ENCODE measurements at places on chromosomes 12 and 14.
A peak's percentile ranks its signal among the peaks of the same experiment; 100 is the strongest.

GRCh38 chr14:23321572-23322547 is 603 bp downstream of the PABPN1 start:
- peak; percentile 76 for DNase-seq

GRCh38 chr12:28830491-28830890 is 318.6 kb upstream of the FAR2 start:
- no peak for DNase-seq

DNA sequence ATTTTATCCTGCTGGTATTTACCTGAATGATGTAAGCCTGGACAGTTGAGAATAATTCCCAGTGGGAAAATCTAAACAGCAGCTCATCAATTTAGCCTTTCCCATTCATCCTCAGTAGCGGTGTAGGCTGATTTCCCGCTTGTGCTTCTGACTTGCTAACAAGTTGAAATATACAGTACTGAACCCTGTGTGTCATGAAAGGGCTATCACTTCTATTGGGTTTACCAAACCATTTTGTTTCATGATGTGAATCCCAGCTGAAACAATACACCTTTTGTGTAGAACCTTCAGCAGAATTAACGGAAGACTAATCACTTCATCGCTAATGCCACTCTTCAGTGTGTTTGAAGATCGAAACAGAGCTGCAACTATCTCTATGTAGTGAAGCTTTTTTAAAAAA is 88.4 kb downstream of the POLR3B start:
- DNase-seq, result no peak

GRCh38 chr12:117497407-117497806 is 136.0 kb upstream of the NOS1 start:
- DNase-seq, result no peak

DNA sequence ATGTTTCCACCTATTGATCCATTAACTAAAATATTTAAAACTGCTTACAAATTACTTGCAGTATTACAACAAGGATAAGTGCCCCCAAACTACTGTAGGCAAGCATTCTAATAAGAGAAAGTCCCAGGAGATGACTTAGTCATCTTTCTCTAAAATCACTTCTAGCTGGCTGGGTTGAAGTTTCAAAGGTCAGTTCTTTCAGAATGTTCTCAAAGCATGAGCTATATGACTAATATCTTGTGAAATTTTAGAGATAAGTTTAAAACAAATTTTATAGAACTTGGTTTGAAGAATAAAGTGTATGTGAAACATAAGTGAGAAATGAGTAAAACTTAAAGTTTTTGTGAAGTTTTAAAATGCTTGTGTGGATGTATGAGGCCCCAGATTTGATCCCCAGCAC is 24.3 kb upstream of the OR6J1 start:
- no peak for DNase-seq

- DNase-seq, result no peak
These were observed 64.1 kb upstream of the TSPAN11 start for GRCh38 chr12:30862486-30862885.

DNA sequence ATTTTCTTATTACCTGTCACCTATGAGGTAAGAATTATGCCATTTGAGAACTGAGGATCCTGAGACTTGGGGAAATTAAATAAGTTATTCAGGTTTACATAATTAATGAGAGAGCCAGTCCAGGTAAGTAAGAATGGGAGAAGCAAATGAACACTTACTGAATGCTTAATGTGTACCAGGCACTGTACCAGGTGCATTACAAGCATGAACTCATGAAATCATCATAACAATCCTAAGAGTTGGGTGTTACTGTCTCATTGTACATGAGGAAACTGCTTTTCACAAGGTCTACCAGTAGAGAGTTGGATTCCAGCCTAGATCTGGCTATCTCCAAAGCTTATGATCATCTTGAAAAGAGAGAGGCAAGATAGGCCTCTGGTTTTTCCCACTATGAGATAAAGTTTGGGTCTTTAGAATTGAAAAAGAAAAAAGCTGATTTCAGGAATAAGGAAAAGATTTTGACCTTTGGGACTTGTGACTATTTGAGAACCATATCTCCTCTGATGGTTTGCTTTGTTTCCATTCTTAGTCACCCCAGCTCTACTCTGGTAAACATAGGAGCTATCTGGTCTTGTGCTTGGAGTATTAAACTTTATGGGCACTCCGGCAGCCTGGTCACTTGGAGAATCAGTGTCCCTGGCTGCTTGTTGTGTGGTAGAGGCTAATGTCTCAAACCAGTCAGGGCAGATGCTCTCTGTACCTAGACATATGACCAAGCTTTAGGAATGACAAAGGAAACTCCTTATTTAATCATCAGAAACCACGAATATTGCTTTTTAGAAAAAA is 48.0 kb downstream of the PTHLH start:
- no peak for DNase-seq

GRCh38 chr12:2484141-2484776 is 310.5 kb upstream of the FKBP4 start:
- DNase-seq, result no peak

All from activated naive CD4-positive, alpha-beta T cell treated with anti-CD3 and anti-CD28 coated beads for 36 hours (primary cell).